ENCODE measurements at places on chromosomes 12 and 14.
A peak's percentile ranks its signal among the peaks of the same experiment; 100 is the strongest.

- DNase-seq = no peak
These were observed 320.6 kb upstream of the TBX3 start for GRCh38 chr12:115004470-115005146.

GRCh38 chr12:12983420-12984035 lies 16.5 kb downstream of the HEBP1 start:
- peak; percentile 67 for DNase-seq

- no peak for DNase-seq
These were observed 39.7 kb upstream of the FOS start for GRCh38 chr14:75238756-75239455.

GRCh38 chr14:58078471-58078870 lies 73.5 kb downstream of the ARMH4 start:
- DNase-seq = no peak

DNA sequence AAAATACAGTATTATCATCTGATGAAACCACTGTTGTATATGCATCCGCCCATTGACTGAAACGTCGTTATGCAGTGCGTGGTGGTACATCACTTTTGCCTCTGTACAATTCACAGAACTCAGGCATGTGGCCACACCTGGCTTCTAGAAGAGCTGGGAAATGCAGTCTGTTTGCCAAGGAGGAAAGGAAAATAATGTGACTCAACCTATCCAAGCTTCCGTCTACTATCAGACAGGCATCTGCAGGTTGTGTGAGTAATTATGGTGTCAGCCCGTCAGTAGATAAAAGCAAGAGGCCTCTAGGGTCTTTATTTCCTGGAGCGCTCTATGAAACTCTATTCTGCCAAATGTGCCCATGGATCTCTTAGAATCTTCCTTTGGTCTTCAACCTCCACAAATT lies 111.6 kb downstream of the BBS10 start:
- no peak for DNase-seq

DNA sequence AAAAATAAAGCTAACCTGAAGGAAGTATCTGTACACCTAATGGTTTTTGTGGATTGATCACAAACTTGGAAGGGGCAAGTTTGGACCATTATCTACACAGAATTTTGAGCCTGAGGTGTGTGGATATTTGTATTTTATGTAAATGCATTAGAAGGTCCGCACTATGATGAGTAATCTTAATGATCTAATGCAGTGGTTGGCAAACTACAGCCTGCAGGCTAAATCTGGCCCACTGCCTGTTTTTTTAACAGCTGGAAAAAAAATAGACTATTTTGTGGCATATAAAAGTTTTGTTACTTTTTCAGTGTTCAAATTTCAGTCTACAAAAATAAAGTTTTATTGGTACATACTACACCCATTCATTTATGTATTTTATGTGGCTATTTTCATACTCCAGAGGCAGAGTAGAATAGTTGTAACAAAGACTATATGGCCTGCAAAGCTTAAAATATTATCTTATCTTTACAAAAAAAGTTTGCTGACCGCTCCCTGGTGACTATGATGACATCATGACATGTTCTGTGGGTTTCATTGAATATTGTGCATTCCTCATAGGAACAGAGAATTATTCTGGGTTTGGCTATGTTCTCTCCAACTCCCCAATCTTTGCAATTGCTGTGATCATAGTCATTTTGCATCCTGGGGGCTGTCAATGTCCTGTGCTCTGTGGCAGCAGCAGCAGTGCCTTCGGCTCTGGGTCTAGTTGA lies 962.6 kb upstream of the FBXO33 start:
- DNase-seq = no peak

- DNase-seq = peak; percentile 13
These were observed 69.5 kb downstream of the LRIG3 start for GRCh38 chr12:58850826-58851225.

DNA sequence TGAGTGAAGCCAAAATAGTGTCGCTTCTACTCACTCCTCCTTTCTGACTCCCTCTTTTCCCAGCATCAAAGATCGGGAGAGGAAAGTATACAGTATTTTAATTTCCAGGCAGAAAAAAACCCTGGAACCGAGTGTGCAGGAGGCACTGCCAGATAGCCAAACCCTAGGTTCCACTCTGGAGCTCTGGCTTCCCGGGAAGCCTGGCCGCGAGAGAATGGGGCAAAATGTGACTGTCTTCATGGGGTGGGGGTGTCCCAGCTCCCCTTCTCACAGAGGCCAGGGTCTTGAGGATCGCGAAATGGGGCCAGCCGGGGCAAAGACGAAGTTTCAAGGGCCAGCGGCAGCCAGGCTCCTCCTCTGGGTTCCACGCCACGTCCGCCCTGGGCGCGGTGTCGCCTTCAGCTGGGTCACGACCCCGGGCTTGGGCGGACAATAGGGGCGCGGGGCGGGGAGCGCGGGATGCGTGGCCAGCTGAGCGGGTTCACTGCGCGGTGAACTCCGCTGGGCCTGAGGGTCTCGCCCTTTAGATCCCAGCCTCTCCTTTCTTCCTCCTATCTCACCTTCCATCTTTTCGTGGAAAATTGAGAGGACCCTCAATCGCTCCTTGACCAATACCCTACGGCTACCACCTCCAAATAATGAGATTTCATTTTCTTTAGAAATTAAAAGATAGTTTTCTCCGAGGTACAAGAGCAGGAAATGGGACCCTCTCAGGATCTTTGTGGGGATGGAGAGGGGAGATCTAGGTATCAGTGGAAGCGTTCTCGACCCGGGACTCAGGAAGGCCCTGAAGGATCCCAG lies 6.7 kb downstream of the HOXC4 start:
- DNase-seq = no peak

GRCh38 chr12:38847247-38847646 lies 58.1 kb downstream of the CPNE8 start:
- no peak for DNase-seq

- no peak for DNase-seq
These were observed 5.5 kb downstream of the FBXO34 start for GRCh38 chr14:55276736-55277135.

DNA sequence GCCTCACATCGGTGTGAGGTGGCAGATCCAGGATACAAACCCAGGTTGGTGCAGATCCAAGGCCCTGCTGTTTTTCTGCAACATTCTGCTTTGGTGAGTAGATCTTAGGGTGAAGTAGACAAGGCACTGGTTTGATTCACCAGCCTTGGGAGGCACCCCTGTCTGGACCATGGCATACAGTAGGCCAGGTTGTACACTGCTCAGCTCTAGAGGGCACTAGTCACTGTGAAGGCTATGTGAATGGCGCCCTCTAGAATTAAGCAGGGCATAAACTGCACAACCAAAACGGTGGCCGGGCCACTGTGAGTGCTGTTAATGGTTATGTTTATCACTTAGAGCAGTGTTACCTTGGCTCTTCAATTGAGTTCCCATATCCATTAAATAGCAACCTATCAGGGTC lies 280.6 kb upstream of the PWP1 start:
- no peak for DNase-seq

- no peak for DNase-seq
These were observed 685 bp upstream of the MYL6B start for GRCh38 chr12:56151672-56152131.

DNA sequence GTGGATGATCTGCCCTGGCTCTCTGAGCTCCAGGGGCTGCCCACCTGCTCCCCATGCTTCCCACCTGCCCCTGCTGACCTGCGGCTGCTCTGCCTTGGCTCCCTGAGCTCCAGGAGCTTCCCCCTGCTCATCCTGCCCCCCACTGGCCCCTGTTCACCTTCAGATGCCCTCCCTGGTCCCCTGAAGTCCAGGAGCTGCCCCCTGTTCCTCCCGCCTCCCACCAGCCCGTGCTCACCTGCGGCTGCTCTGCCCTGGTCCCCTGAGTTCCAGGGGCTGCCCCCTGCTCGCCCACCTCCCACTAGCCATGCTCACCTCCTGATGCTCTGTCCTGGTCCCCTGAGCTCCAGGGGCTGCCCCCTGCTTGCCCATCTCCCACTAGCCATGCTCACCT lies 219.7 kb downstream of the TMEM121 start:
- no peak for DNase-seq

- DNase-seq = no peak
These were observed 718.6 kb upstream of the TBX3 start for GRCh38 chr12:115402443-115403180.

- no peak for DNase-seq
These were observed 21.8 kb upstream of the PDE1B start for GRCh38 chr12:54527631-54527929.

DNA sequence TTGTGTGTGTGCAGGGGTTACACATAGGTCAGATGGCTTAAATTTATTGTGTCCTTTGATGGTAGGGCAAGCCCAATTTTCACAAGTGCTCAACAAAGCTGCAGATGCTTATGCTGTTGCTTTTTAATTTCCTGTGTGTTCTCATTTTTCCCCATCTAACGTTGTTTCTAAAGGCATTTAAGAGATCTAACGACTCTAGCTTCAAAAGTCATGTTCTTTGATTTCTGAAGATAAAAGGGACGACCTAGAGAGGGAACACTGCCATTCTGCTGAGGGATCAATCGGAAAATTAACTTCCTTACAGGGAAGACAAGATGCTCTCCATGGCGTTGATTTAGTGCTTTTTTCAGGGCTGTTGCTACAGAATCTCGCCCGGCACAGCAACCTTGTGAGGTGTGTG lies 79.0 kb upstream of the GNG2 start:
- DNase-seq = no peak

- DNase-seq = peak; percentile 44
These were observed 18.5 kb upstream of the TBPL2 start for GRCh38 chr14:55458800-55459515.

- DNase-seq = no peak
These were observed 17.6 kb downstream of the CKB start for GRCh38 chr14:103504991-103505565.

DNA sequence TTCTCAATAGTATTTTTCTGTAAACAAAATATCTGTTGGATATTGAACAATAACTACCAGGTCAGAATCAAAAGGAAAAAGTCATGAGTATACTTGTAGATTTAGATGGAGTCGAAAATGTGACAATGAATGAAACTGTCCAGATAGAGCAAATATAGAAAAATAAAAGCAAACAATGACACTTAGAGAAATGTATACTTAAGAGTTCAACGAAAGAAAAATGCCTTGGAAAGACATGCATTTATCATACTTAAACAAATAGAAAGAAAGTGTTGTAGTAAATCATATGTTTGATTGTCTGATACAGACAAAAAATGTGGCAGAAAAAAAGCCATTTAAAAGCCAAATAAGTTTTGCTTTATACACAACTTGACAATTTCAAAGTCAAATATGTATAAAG lies 571.2 kb upstream of the MGAT4C start:
- no peak for DNase-seq

- DNase-seq = no peak
These were observed 53.4 kb upstream of the DLK1 start for GRCh38 chr14:100673085-100673806.

GRCh38 chr14:81401420-81402122 lies 1.4 kb upstream of the STON2 start:
- peak; percentile 97 for DNase-seq
